ENCODE measurements at places on chromosomes 3 and 15. TPM values are rescaled to one million over a fixed set of nuclear protein-coding genes. Genes with fewer than 3 reads are reported as not detected.

The ZCWPW2 gene
- total RNA-seq = not detected

The ANKRD34C gene
- total RNA-seq = not detected

The GPR171 gene
- total RNA-seq = not detected

The BCL2A1 gene
- not detected for total RNA-seq

The MEGF11 gene
- 1.3 TPM for total RNA-seq

The CYP11A1 gene
- 3.3 TPM for total RNA-seq

The MINAR1 gene
- 1.4 TPM for total RNA-seq

The IQCB1 gene
- 31.8 TPM for total RNA-seq

The IQCF5 gene
- not detected for total RNA-seq

The GOLGA8S gene
- not detected for total RNA-seq

DNA sequence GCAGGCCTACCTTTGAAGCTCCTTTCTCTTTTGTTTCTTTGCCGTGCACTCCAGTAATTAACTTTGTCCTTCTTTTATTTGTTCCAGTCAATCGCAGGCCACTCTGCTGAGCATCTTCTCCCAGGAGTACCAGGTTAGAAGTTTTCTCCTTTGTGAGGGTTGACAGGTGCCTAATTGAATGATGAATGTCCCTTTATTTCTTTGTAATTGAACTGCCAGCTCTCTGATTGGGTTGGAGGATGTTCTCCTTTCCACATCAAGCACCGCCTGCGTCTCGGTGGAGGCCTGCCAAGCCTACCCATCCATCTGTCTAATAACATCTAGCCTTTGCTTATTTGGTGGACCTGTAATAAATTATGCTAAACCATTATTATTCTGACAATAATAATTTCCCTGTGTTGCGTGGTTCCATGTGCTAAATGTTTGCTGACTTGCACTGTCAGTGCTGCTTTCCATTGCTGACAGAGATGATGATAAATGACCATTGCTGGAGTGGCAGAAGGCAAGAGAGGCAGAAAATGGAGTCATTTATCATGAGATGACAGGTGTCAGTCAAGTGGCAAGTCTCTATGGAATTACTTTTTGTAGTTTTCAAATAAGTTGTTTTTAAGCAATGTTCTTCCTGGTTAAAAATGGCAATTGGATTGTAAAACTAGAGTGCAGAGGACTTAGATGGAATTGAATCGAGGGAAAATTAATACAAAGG lies 64.9 kb downstream of the CDIN1 start:
- no peak for DNase-seq
- H3K36me3 ChIP-seq = no peaks in the 10 kb centered on the region
- H3K4me3 ChIP-seq = no peak overlapping the region
- no peak overlapping the region for H3K27ac ChIP-seq

DNA sequence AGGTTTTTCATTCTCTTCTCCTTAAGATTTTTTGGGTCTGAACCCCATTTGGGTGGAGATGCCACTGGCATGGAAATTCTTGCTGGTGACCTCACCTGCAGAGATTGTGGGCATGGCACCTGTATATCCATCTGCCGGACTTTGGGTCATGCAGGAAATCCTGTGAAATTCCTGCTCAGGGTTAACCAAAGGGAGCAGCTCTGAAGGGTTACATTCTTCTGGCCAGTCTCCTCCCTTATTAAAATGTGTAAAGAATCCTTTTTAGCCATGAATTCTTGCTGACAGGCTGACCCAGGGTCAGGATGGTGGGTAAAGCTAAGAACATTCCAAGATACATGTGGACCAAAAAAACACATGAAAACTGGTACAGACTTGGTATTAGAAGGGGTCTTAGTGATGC lies 27.4 kb downstream of the ARHGEF26 start:
- no peaks in the 10 kb centered on the region for H3K27me3 ChIP-seq
- no peak overlapping the region for H3K4me3 ChIP-seq
- H3K4me1 ChIP-seq = peaks cover 27% of the 10 kb centered on the region
- 0 out of 2 replicates have a peak, but pooled peaks cover 11% of the 10 kb centered on the region for H3K36me3 ChIP-seq
- no peak overlapping the region for H3K27ac ChIP-seq

GRCh38 chr3:146884721-146885120 lies 279.6 kb upstream of the PLSCR5 start:
- H3K27me3 ChIP-seq = no peaks in the 10 kb centered on the region
- H3K4me3 ChIP-seq = no peak overlapping the region
- H3K4me1 ChIP-seq = no peaks in the 10 kb centered on the region

- H3K4me3 ChIP-seq = no peak overlapping the region
- no peaks in the 10 kb centered on the region for H3K27me3 ChIP-seq
- no peak for DNase-seq
- no peak overlapping the region for H3K27ac ChIP-seq
- H3K4me1 ChIP-seq = no peaks in the 10 kb centered on the region
- H3K36me3 ChIP-seq = no peaks in the 10 kb centered on the region
These were observed 3.0 kb upstream of the CD80 start for GRCh38 chr3:119562307-119562961.

DNA sequence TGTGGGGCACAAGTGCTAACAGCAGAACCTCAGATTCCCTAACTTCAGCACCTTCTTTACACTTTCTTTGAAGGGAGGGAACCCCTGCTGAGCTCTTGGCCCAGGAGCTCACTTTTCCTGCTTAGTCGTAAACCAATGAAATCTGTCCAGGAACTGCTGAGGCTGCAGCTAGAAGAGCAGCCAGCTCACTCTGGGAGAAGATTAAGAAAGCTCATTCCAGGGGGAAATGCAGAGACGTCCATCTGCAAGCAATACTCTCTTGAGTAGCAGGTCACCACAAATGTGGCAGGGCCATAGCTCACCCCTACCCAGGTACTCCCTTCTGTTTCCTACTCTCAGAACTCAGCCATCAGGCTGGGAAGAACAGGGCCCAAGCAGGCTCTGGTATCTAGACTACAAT lies 103.3 kb downstream of the WDR76 start:
- H3K36me3 ChIP-seq = no peaks in the 10 kb centered on the region
- DNase-seq = peak; percentile 67
- H3K27ac ChIP-seq = no peak overlapping the region
- no peaks in the 10 kb centered on the region for H3K27me3 ChIP-seq
- peaks cover 63% of the 10 kb centered on the region for H3K4me1 ChIP-seq

DNA sequence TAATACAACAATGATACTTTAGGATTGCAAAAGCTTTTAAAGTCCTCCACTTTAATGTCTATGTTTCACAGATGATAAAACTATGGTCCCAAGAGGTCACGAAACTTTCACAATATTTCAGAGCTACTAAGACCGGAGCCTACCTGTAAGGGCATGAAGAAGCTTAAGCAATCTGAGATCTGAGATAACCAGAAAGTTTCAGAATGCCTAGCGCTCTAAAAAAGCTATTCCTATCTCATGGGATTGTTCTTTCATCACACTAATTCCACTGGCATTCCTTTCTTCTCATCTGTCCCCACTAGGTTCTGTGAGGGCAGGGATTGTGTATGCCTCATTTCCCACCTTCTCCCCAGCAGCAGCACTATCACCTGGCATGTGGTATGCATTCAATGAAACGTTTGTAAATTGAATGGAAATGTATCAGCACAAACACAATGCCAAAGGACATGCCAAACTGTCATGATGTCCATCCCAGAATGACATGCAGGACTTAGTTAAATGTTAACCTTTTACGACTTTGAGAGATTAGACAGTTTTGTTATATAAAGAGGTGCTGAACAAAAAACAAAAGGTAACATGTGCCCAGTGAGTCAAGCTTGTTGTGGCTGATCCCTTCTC lies 104.7 kb upstream of the NR2F2 start:
- H3K27me3 ChIP-seq = peaks cover 9% of the 10 kb centered on the region
- no peak overlapping the region for H3K27ac ChIP-seq
- 0 out of 2 replicates have a peak, but pooled peaks cover 10% of the 10 kb centered on the region for H3K4me1 ChIP-seq
- no peak for DNase-seq
- no peak overlapping the region for H3K4me3 ChIP-seq

GRCh38 chr15:79004336-79004735 lies 59.5 kb upstream of the CTSH start:
- H3K27me3 ChIP-seq = no peaks in the 10 kb centered on the region
- peaks cover 7% of the 10 kb centered on the region for H3K4me1 ChIP-seq
- H3K4me3 ChIP-seq = no peak overlapping the region
- H3K27ac ChIP-seq = no peak overlapping the region
- peak; percentile 68 for DNase-seq

DNA sequence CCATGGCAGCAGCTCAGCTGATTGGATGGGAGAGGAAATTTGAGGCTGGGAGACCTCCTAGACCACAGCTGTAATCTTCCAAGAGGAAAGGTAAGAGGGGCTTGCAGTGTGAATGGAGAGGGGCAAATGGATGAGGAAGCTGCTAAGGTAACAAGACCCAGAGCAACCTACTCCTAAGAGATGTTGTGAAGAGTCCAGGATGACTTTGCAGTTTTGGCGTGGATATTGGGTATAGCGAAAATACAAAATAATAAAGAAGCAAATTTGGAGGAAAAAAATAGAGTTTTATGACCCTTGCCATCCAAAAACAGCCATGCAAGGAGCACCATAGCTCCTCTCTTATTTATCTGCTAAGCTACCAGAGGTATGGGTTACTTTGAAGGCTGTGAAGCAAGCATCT lies 186.6 kb downstream of the GREM1 start:
- no peaks in the 10 kb centered on the region for H3K27me3 ChIP-seq
- H3K36me3 ChIP-seq = no peaks in the 10 kb centered on the region
- H3K4me1 ChIP-seq = peaks cover 31% of the 10 kb centered on the region

GRCh38 chr3:168865022-168865551 lies 769.4 kb upstream of the GOLIM4 start:
- H3K4me3 ChIP-seq = no peak overlapping the region
- H3K27ac ChIP-seq = no peak overlapping the region
- no peaks in the 10 kb centered on the region for H3K27me3 ChIP-seq
- DNase-seq = peak; percentile 65
- H3K4me1 ChIP-seq = 0 out of 2 replicates have a peak, but pooled peaks cover 8% of the 10 kb centered on the region
- no peaks in the 10 kb centered on the region for H3K36me3 ChIP-seq

DNA sequence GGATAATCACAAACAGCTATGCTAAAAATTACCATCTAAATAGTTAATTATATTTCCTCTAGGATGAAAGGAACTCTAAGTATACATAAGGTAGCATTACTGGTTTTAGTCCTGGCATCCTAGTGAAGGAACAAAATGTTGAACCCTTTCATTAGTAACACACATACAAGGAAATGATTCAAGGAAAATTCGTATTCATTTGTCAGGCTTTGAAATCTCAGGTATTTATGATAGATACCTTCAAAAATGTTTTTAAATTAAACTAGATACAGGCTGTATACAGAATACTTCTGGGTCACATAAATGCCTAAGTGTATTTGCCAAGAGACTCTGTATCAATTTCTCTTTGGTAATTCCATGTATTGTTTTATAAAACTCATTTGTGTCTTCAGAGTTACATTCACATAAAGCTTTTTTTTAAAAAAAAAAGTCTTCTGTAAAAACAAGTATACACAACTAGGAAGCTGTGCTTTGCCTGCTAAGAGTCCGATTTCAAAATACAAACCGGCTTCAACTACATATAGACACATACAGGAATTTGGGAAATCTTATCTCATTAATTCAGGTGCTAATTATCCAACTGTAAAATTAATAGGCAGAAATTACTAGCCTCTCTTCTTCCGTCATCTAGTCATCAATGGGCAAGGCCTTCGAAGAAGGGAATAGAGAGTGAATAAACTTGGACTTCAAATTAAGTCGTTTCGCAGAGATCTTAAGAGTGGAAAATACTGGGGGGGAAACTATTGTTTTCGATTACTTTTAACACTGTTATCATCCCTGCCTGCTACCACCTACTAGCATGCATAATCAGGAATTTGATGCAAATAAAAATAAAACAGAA lies 1.3 kb downstream of the SECISBP2L start:
- peaks cover 16% of the 10 kb centered on the region for H3K4me1 ChIP-seq
- H3K27ac ChIP-seq = peak overlapping the region; percentile 82
- DNase-seq = no peak
- H3K4me3 ChIP-seq = peak overlapping the region; percentile 79
- H3K27me3 ChIP-seq = no peaks in the 10 kb centered on the region

DNA sequence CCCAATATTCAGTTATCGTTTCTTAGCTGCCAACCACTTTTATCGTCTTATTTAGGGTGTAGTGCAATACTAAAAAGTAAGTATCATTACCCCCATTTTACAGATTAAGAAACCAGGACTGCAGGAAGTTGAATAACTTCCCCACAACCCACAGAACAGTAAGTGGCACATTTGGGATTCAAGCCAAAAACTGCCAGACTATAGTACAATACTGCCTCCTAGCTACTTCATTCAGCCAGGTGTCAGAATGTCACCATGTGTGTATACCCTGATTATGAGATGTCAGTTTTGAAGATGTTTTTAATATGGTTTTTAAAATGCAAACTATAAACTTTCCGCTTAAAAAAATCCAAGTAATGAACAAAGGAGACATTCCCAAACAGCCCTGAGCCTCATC lies 74.2 kb upstream of the PROK2 start:
- no peak overlapping the region for H3K4me3 ChIP-seq
- DNase-seq = peak; percentile 72
- no peaks in the 10 kb centered on the region for H3K27me3 ChIP-seq
- no peaks in the 10 kb centered on the region for H3K36me3 ChIP-seq
- H3K4me1 ChIP-seq = peaks cover 20% of the 10 kb centered on the region

DNA sequence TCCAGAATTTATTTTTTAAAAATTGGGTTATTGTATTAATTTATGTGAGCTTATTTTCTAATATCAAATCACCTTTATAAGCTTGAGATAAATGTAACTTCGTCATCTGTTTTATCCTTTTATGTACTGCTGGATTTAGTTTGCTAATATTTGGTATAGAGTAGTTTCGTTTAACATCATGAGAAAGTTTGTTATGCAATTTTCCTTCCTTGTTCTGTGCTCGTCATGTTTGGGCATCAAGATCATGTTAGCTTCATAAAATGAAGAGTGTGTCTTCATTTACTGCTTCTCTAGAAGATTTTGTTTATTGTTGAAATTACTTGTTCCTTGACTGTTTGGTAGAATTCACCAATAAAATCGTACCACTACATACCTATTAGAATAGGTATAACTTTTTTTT lies 262.1 kb upstream of the SATB1 start:
- no peak for DNase-seq
- H3K27ac ChIP-seq = no peak overlapping the region
- H3K36me3 ChIP-seq = no peaks in the 10 kb centered on the region
- no peak overlapping the region for H3K4me3 ChIP-seq

DNA sequence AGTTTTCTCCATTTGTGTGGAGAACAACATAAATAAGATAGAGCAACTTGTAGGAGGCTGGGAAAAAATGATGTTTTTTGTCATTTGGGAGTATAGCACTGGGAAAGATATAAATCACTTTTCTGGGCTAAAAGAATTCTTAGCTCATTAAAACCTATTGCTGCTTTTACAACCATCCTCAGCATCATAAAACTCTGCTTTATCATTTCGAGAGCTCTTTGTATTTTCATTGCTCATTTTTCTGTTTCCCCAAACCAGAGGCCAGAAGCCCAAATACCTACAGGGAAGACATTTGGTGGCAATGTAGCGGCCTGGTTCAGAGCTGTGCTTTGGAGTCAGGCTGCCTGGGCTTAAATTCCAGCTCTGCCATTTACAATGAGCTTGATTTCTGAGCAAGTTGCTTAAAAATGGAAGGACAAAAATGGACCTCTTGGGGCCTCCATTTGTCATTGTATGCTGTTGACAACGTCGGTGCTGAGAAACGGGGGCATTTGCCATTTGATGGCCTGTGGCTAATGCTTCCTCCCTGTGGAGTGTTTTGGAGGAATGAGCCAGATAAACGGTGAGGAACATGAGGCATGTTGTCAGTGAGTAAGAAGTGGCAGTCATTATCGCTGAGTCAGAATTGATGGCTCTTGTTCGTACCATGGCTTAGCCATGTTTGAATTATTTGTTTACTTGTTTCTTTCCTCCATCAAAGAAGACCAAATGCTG lies 260.0 kb downstream of the EBLN2 start:
- no peaks in the 10 kb centered on the region for H3K36me3 ChIP-seq
- no peak for DNase-seq
- no peaks in the 10 kb centered on the region for H3K27me3 ChIP-seq
- no peaks in the 10 kb centered on the region for H3K4me1 ChIP-seq
- no peak overlapping the region for H3K27ac ChIP-seq
- no peak overlapping the region for H3K4me3 ChIP-seq
